ENCODE measurements at places on chromosomes 7 and 10. TPM values are rescaled to one million over a fixed set of nuclear protein-coding genes. Genes with fewer than 3 reads are reported as not detected.

TNPO3 gene
- 99.2 TPM for total RNA-seq

OPALIN gene
- not detected for total RNA-seq

GRCh38 chr10:43350156-43350555 is 21.3 kb upstream of the FXYD4 start:
- DNase-seq: no peak

GRCh38 chr10:99551616-99552015 is 18.9 kb downstream of the NKX2-3 start:
- no peak for DNase-seq

DNA sequence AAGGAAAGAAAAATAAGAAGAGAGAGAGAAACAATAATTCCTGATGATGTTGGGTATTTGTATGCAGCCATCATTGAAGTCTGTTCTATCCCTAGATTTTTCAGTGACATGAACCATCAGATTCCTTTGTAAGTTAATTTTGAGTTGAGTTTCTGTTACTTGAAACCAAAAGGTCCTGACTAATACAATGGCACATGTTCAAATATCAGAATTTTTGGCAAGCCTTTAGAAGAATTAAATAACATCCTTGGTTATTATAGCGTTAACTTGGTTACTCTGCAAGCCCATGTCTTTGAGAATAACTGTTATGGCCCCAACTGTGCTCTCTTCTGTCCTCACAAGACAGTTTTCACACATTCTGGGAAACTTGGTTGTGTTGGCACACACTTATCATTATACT is 66.5 kb downstream of the SYPL1 start:
- DNase-seq: no peak

DNA sequence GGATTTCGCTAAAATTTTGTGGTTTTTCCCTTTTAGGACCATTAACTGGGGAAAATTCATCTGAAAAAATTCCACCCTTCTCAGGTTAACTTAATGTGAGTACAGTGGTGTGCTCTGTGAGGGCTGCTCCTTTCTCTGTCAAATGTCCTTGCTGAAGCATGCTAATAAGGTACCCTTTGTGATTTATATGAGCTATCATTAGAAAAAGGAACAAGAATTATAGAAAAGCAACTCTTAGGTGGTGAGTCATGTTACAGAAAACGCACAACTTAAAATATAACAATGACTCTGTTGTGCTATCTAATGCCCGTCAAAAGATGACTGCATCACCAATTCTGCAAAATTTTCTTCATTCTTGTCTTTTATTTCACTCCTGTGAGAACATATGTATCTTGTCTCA is 162.0 kb upstream of the MAGI2 start:
- DNase-seq: no peak
